Stimulated activated CD4-positive, alpha-beta T cell treated with anti-CD3 and anti-CD28 coated beads, Interleukin-15, amount 100 ng/mL, for 1 hour (primary cell): ENCODE measurements at places on chromosomes 11 and 22.

DNA sequence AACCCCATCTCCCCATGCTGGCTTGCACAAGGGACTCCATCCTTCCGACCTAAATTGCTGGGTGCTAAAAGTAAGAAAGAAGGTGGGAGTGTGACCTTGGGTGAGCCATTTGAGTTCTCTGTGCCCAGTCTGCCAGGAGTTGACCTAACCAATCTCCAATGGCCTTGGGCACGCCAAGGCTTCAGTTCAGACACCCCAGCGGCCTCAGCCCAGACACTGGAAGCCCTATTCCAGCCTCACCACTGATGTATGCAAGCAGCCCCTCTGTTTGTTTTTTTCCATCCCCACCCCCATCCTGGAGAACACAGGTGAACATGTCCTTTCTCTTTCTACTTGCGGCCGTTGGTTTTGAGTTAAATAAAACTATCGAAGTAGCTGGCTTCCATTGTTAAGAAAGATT, 31.9 kb downstream of the MYH9 start:
- DNase-seq: no peak

- DNase-seq: no peak
Observed at GRCh38 chr11:8731647-8732323, 49.2 kb downstream of the RPL27A start.

DNA sequence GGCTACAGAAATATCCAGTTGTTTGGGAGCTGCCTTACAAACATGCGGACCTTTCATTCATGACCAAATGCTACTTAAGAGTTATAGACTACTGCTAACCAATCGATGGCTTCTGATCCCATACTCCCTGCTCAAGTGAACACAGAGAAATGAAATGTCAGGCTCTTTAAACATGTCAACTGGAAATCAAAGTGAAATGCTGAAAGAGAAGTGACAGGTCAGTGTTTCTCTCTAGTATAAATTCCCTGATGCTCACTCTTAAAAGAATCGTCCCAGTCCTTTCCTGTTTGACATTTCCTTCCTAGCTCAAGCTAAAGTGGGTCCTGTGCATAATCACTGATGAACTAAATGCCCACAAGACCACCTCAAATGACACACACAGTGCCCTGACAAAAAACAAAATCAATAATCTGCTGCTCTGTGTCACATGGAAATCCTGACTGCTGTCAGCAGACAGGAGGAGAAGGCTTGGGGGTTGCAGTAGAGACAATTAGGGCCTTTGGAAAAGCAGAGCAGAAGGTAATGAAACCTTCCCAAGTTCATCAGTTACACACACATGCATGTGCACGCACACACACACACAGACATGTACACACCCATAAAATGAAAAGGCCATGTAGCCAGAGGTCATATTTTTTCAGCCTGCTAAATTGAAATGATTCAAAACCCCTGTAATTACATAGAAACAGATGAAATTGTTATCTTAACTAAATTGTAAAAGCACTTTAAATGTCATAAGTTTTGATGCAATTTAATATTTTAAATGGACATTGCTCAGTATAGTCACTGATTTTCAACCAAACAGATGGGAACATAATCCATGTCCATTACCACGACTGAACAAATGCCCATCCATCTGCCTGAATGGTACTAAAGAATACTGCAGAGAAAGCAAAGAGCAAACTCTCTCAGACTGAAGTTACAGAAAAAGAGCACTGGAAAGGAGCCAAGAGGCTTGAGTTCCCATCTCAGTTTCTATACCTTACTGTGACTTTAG, 330.7 kb downstream of the TTC28 start:
- DNase-seq: no peak

- DNase-seq: no peak
Observed at GRCh38 chr22:43747877-43748276, 64.2 kb downstream of the EFCAB6 start.

DNA sequence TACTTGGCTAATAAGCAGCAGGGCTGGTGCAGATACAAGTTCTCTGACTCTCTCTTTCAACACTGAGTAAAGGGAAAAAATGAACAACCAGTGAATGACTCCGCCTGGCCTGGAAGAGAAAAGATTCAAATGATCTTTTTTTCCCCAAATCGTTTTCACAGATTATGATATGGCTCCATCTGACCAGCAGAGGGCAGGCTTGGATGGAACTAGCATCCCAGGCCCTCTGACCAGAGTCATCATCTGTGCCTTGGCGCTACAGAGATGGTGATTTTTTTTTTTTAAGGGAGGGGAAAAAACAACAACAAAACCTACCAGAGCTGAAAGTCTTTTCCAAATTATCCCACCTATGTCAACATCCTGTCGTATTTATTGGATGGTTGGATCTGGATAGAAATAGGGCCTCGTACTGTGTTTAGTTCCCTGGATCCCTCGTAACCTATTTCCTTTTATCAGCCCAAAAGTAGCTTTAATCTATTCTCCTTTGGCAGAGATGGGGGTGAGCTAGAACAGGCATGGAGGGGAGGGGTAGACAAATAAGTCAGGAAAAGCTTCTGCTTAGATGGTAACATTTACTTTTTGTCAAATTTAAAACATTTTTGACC, 69.7 kb downstream of the PRSS23 start:
- DNase-seq: no peak

DNA sequence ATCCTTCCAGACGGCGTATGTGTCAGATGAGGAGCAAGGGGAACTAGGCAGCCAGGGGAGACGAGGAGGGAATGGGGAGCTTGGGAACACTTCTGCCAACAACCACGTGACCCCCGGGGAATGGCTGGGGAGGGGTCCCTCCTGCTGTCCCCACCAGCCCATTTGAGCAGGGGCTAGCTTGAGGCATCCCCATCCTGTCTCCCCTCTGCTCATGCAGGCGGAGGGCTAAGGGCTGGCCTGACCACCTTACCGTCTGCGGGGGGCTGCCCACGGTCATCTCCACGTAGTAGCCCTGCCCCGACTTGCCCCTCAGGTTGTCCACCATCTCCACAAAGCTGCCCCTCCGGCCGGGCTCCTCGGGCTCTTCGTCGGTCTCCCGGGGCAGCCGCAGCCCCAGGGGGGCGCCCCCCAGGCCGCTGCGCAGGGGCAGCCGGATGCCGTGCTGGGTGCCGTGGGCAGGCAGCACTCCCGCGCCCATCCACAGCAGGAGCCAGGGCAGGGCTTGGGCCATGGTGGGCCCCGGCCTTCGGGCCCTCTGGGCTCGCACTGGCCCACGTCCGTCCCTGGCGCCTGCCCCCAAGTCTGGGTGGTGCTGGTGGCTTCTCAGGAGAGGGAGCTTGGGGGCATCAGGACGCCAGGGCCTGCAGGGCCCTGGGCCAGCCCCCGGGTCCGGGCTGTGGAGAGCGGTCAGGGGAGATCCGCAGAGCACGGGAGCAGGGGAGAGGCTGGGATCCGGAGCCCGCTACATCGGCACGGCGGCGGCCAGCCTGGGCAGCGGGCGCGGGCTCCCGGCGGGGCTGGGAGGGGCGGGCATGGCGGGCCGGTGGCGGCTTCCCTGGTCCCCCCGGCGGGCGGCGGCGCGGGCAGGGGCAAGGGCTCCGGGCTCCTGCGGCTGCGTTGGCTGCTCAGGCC, 515 bp downstream of the BACE1 start:
- DNase-seq: no peak

GRCh38 chr11:121543836-121544380, 91.1 kb upstream of the SORL1-AS1 start:
- DNase-seq: no peak
